AG04449 (cell line): ENCODE measurements at places on chromosomes 5 and 9.

- DNase-seq, result no peak
These were observed 162.3 kb downstream of the DRD1 start for GRCh38 chr5:175281714-175282113.

- DNase-seq, result no peak
These were observed 22.2 kb downstream of the RCL1 start for GRCh38 chr9:4814913-4815312.

DNA sequence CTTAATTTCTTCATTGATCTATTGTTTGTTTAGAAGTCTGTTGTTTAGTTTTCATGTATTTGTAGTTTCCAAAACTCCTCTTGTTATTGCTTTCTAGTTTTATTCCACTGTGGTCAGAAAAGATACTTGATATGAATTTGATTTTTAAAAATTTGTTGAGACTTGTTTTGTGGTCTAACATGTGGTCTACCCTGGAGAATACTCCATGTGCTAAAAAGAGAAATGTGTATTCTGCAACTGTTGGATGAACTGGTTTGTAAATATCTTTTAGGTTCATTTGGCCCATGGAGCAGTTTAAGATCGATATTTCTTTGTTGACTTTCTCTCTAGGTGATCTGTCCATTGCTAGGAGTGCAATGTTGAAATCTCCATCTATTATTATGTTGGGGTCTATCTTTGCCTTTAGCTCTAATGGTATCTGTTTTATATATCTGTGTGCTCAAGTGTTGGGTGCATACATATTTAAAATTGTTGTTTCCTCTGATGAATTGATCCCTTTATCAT is 150.6 kb upstream of the ATP10B start:
- no peak for DNase-seq

- DNase-seq, result no peak
These were observed 27.1 kb downstream of the DPYSL3 start for GRCh38 chr5:147482706-147483180.

DNA sequence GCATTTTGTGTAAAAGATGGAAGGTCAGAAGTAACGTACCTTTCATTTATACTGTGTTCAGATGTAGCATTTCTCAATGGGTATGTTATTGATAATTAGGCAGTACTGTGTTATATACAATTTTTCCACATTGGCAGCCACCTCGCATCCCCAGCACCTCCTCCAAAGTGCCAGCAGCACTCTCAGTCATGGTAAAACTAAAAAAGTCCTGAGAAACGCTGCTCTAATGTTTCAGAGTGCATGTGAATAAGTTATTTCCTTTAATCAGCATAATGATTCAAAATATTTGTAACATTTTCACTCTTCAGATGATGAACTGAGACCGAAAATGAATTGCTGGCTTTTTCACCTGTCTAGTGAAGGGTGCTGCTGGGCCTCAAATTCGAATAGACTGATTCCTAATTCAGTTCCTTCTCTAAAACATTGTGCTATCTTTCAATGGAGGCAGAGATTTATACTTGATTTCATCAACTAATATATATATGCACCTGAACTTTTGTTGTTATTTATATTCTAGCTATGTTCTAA is 79.9 kb upstream of the ANKRD55 start:
- DNase-seq, result no peak

GRCh38 chr9:88007291-88007650 is 32.9 kb upstream of the CDK20 start:
- no peak for DNase-seq

DNA sequence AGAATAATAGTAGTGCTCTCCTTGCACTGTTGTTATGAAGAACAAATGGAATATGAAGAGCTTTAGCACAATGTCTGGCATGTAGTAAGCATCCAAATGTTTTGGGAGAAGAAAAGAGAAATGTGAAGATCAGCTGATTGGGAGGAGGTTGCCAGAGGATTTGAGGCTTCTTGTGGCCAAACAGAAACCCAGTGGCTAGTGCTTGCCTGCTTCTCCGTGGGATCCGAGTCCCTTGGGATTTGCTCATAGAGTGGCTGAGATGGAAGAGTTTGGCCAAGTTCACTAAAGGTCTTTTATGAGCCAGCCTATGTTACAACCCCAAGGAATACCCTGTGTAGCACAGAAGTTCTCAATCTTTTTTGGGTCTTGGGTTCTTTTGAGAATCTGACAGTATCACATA is 86.0 kb downstream of the ANGPTL2 start:
- no peak for DNase-seq

DNA sequence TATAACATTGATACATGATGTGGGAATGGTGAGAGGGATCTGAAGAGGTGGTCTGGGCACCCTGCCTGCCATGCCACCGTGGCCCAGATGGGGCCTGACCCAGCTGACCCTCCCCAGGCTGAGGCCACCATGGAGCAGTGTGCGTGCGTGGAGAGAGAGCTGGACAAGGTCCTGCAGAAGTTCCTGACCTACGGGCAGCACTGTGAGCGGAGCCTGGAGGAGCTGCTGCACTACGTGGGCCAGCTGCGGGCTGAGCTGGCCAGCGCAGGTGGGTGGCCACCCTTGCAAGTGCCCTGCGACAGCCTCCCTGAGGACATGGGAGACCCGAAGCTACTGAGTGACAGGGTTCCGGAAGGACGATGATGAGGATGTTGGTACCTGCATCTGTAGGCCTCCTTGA is 7.2 kb downstream of the RMND5B start:
- no peak for DNase-seq

GRCh38 chr9:87088192-87088591 is 140.9 kb upstream of the GAS1 start:
- DNase-seq, result no peak

DNA sequence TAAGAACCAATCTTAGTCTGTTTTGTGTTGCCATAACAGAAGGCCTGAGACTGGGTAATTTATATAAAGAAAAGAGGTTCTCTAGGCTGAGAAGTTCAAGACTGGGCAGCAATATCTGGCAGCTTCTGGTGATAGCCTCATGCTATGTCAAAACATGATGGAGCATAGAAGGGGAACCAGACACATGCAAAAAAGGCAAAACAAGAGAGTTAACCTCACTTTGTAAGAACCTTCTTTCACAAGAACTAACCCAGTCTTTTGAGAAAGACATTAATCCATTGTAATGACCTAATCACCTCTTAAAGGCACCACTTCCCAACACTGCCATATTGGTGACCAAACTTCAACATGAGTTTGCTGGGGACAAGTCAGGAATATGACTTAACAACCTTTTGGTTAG is 37.3 kb downstream of the FSD1L start:
- no peak for DNase-seq

DNA sequence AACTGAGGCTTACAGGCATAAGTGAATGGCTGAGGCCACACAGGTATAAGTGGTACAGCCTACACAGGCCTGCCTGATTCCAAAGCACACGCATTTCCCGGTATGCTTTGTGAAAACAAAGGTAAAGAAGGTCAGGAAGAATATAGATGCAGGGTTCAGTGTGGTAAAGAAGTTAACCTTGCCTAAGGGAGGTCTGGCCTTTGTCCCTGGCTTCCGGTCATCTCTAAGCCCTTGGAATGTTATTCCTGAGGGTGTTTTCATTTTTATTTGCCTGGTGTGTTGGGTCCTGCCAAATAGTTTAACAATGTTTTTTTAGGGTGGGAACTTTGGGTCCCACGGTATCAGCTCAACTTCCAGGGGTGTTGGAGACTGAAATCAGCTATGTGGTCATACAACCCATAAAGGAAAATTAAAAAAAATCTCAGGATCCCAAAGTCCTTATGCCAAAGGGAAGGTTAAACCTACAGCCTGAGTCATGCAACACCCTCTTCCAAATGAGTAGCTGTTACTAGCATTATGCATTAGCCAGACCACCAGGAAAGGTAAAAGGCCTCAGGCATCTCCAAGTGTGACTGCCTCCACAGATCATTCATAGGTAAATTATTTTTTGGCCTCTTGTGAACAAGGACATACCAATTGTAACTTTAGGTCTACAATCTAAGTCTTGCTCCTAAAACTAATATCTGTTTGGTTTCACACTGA is 124.6 kb downstream of the ATP10B start:
- DNase-seq, result no peak

DNA sequence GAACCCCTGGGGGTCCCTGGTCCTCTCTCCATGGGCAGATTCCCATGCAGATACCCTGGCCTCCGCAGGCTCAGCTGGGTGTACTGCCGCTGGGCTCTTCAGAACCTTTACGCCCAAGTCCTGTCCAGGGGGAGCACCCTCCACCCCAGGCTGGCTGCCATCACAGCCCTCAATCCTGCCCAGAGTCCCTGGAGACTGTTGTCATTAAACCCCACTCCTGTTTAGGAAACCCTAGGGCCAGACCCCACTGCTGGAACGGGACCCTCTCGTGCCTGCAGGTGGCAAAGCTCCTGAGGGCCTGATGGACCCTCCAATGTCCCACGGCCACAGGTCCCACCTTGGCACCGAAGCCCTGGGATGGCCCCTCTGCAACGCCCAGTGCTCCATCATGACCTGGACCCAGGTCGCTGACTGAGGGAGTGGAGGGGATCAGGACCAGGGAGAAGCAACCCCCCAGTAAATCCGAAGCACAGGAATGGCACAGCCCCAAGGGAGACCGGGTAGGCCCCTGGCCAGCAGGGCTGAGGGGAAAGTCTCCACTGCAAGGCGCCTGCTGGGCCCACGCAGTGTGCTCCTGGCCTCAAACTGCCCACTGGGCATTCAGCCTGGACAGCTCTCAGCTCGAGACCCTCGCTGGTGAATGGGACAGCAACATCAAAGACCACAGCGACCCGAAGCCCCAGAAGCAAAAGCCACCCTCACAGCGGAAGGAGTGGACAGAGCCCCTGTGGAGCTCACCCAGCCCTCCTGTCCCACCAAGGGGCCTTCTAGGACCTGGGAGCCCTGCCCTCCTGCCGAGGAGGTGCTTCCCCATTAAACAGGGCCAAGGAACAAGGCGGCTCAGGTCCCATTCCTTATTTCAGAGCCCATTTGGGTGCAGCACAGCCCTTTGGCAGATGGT is 8.3 kb downstream of the ZDHHC11B start:
- no peak for DNase-seq

DNA sequence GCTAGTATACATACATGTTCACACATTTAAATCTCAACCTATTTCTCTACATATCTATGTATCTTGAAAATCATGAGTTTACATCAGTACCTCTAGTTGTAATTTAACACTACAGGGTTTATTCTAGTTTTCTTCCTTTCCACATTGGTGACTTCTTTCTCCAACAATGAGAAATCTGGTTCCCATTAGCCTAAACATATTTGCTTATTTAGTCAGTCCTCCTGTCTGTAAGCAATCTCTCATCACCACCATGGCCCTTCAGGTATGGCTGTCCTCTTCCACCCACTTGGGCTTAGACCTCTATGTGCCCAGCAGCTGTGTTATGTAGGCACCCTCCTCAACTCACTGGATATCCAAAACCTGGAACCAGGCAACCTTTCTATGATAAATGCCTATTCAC is 8.0 kb upstream of the SPATA31D1 start:
- DNase-seq, result no peak

DNA sequence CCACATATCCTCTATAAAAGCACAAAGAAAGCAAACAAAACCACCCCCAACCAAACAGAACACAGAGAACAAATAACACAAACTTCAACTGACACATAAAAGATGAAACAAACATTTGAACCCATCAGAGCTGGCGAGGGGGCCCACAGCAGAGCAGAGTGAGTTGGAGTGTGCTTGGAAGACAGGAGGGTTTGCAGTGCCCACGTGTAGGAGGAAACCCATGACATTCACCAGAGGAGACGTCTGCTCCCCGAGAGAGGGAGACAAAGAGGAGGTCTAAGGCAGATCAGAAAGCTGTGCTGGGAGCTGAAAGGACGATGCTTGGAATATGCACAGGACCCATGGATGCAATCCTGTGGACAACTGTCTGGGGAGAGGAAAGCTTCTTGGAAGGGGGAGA is 27.0 kb downstream of the MRPL36 start:
- DNase-seq, result peak; percentile 10

- DNase-seq, result no peak
These were observed 89.0 kb upstream of the SELENOP start for GRCh38 chr5:42900734-42901133.

- no peak for DNase-seq
These were observed 8.4 kb downstream of the NR2F1 start for GRCh38 chr5:93591323-93591945.

GRCh38 chr5:59503220-59503619 is 390.3 kb downstream of the PDE4D start:
- DNase-seq, result no peak

DNA sequence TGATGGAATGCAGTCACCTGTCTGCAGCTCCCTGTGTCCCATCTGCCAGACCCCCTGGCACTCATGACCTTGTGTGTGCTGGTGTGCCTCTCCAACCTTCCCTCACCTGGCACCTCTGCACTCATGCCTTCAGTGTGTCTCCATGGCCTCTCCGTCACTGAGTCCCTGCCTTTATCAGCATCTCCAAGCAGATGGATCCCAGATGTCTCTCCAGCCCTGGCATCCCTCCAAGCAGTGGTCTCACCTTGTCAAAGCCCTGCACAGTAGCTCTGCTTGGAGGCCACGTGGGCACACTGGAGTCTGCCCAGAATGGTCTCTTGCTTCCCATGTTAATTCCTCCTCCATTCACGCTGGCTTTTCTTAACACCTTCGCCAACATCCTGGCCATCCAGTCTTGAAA is 84.8 kb downstream of the DAP start:
- no peak for DNase-seq

- DNase-seq, result no peak
These were observed 18.5 kb downstream of the TBC1D2 start for GRCh38 chr9:98236901-98237487.

GRCh38 chr9:111969622-111970021 is 73.0 kb downstream of the UGCG start:
- no peak for DNase-seq

GRCh38 chr5:127203818-127204217 is 86.8 kb upstream of the MEGF10 start:
- DNase-seq, result peak; percentile 10

GRCh38 chr5:141465351-141465750 is 10.4 kb upstream of the PCDHGC3 start:
- DNase-seq, result no peak

DNA sequence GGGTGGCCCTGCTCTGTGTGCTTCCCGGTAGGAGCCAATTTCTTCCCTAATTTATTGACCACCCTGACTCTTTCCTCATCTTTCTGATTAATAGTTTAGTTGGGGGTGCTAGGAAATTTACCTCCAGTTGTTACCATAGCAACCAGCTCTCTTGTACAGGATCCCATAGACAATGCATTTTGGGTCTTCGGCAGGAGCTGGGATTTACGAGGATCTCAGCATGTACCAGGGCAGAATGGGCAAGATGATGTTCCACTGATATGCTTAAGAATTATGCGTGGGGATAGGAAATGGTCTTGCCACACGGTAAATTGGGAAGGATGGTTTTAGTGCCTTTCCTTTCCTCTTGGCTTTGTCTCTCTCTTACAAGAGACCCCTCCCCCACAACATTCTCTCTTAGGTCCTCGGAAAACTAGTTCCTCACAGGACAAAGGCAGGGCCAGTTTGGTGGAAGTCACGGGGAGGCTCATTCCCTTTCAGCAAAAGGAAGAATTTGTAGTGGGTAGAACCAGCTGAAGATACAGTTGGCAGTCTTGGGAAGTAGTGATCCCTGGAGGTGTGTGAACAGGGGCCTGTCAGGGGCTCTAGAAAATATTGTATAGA is 133.4 kb upstream of the SHB start:
- DNase-seq, result no peak
